Gastrocnemius medialis (tissue), 4 donors: ENCODE measurements at places on chromosomes 11 and 22. TPM values are rescaled to one million over a fixed set of nuclear protein-coding genes. Genes with fewer than 3 reads are reported as not detected.

The SLC1A2 gene
- total RNA-seq: 0.15 TPM

The SLCO2B1 gene
- 5.3 TPM for total RNA-seq

DNA sequence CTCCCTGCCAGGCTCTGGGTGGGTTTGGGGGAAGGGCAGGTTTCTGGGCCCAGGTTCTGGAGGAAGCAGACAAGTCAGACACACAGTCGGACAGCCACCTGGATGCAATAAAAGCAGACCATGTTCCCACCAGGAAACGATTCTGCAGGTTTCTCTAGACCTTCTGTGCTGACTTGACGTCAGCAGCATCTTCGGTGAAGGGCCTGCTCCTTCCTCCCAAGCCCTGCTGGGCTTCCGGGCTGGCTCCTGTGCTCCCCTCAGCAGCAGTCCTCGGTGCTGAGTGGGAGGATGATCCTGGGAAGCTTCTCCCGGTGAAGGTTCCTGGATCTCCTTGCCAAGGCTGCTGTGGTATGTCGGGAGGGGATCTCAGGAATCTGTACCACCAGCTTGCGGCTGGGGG is 240.0 kb downstream of the GRIK4 start:
- H3K27ac ChIP-seq: no peak overlapping the region
- H3K27me3 ChIP-seq: peaks cover 7% of the 10 kb centered on the region
- H3K4me1 ChIP-seq: no peaks in the 10 kb centered on the region
- no peak for DNase-seq
- H3K36me3 ChIP-seq: no peaks in the 10 kb centered on the region
- no peak overlapping the region for H3K4me3 ChIP-seq

The AGBL2 gene
- total RNA-seq: not detected

DNA sequence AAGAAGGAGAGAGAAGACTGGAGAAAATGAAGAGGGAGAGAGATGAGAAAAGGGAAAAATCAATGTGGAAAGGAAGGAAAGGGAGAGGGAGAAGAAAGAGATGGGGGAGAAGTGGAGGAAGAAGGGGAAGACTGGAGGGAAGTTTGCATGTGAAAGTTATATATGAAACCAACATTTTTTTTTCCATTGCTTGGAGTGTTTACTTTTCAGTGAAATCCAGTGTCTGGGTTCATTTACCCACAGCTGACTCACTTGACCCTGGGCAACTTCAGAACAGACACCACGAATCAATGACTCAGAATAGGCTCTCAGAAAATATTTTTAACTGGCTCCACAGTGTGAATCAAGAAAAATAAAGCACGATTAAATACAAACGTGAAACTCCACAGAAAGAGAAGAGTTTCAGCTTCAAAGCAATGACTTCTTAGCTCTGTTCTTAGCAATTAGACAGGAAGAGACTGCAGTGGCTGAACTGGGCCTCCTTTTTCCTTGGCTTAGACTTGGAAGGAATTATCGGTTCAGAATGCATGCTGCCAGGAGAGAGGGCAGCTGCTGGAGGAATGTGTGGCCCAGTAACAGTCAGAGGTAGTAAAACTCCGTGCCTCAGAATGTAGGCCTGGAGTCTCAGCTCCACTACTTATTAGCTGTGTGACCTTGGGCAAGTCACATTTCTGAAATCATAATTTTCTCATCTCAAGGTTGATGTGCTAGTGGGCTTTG is 237.5 kb downstream of the MIAT start:
- peaks cover 15% of the 10 kb centered on the region for H3K27me3 ChIP-seq
- DNase-seq: no peak
- H3K27ac ChIP-seq: no peak overlapping the region
- no peaks in the 10 kb centered on the region for H3K4me1 ChIP-seq
- H3K36me3 ChIP-seq: no peaks in the 10 kb centered on the region
- H3K4me3 ChIP-seq: no peak overlapping the region
